ENCODE measurements at places on chromosomes 12 and 14.

DNA sequence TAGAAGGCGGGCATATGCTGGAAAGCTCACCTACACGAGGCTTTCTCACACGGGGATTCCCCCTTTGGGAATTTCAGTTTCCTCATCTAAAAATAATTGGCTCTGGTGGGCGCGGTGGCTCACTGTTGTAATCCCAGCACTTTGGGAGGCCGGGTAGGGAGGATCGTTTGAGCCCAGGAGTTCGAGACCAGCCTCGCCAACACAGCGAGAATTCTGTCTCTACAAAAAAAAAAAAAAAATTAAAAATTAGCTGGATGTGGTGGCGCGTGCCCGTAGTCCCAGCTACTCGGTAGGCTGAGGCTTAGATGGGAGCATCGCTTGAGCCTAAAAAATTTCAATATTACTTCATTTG, 400 bp upstream of the NDUFA12 start:
- DNase-seq = no peak

DNA sequence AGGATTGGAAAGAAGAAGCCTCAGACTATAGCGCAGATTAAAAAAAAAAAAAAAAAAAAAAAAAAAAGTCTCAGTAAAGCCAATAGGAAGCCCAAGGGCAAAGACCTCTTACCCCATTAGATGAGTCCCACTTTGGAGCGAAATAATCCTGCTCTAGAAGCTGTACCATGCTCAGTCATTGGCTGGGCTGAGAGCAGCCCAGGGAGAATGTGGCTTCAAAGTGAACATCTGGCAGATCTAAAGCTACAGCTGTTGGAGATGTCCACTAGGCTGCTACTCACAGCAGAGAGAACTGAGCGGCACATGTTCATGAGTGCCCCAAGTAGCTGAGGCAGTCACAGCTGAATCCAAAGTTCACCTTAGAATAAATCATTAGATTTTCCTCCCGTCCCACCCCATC, 560.9 kb downstream of the MED13L start:
- DNase-seq = no peak

GRCh38 chr12:126447346-126447745, 1382.1 kb downstream of the AACS start:
- DNase-seq = no peak

DNA sequence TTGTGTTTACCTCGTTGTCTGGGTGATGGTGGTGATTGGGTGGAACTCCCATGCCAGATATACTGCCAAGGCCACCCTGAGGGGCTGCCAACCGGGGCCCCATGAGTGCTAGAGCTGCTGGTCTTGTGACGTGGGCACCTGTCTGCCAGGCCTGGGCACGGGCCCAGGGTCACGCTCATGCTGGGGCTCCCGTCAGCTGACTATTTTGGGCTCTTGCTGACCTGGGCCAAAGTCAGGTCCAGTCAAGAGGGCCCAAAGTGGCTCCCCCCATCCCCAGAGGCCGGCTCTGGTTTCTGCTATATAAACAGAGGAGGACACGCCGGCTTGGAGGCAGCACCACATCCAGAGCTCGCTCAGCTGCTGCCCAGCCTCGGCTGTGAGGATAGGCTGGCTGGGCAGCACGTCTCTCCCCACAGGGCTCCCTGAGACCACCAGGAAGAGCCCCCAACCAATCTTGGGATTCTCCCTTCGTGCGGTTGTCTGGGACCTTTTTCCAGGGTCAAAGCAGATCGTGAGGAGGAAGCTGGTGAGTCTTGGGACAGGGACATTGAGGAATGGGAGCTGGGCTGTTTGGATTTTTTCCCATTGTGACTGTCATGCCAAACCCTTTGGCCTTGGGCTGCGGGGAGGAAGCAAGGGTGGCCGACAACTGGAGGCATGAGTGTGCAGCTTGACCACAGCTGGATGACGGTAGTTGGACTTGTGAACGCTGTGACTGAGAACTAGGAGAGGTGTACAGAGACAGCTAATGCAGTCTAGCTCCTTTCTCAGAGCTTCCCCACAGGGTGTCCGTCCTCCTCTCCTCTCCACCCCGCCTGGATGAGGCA, 7.6 kb upstream of the NR4A1 start:
- DNase-seq = no peak

DNA sequence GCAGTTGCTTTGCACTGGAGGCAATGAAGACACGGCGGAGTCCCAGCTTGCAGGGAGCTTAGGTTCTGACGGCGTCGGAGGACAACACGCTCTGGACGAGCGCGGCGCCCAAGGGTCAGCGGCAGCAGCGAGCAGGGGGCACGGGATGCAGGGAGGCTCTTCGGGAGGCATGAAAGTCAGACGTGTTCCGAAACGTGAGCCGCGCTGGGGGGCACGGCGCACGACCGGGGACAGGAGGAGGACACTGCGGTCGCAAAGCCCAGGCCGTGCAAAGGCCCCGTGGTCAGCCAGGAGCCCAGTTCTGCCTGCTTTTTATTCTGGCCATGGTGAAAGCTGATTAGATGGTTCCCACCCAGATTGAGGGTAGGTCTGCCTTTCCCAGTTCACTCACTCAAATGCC, 294.6 kb downstream of the SNAPC1 start:
- no peak for DNase-seq

DNA sequence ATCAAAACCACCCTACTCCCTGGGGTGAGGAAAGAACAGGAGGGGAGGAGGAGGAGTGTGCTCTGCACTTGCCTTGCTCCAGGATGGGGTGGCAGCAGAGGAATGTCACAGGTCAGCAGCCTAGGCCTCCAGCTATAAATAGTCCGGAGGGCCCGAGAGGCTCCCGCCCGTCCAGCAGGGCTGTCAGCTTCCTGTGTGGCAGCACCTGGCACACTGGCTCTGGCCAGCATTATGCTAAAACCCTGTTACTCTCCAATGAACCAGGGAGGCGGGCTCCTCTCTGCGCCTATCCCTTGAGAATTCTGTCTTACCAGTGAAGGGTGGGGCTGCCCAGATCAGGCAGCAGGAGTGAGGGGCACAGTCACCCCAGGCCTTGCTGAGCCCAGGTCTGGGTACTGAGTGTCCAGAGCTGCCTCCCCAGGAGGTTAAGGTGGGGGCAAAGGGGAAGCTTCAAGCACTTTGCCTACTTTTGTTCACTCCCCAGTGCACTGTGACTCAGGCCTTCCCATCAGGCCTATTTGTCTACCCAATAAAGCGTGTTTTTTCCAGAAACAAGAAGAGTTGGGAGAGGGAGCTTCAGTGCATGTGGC, 1.2 kb upstream of the COX14 start:
- no peak for DNase-seq

DNA sequence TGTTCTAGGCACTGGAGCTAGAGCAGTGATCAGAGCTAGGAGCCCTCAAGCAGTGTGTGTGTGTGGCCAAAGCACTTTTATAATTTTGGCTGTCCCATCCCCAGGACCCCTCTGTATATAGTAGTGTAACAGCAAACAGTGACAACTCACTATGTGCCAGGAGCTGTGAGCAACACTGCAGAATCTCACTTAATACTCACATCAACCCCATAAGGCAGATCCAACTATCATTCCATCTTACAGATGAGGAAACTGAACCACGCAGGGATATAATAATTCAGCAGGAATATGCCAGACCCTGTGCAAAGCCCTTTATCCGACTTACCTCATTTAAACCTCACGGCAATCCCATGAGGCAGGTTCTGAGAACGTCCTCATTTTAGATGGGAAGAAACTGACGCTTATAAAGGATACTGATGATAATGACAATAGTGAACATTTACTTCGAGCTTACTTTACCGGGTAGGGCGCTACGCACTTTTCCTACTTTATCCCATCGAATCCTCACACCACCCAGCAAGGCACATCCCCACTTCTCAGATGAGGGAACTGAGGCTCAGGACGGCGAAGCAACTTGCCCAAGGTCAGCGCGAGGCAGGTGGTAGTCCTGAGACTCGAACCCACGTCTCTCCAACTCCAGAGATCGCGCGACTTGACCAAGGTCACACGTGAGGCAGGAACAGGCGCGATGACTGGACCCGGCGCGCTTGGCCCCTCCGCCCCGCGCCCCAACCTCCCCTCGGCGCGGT, 687 bp downstream of the RAB35 start:
- no peak for DNase-seq

DNA sequence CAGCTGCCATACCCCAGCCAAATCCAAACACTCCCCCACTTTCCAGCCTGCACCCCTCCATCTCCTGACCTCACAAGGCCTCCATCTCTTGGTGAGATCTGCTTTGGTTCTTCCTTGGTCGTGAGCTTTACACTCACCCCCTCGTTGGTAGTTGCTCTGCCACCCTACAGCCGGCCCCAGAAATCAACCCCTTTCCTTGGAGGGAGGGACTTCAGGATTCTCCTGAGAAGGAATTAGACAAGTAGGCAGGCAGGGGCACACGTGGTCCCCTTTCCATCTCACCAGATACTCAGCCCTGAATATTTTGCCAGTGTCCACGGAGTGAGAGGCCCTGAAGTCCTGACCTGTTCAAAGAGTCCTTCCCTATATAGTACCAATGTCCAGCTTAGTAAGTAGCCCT, 120.0 kb upstream of the PWP1 start:
- DNase-seq = no peak

DNA sequence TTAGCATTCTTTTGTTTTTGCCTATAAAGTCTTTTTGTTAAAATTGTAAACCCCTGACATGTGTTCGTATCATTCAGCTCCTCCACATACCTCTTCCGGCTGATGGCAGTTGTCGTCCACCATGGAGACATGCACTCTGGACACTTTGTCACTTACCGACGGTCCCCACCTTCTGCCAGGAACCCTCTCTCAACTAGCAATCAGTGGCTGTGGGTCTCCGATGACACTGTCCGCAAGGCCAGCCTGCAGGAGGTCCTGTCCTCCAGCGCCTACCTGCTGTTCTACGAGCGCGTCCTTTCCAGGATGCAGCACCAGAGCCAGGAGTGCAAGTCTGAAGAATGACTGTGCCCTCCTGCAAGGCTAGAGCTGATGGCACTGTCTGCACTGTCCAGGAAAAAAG, 7.7 kb downstream of the ALKBH2 start:
- DNase-seq = no peak

GRCh38 chr12:52259657-52260243, 14.7 kb upstream of the KRT86 start:
- DNase-seq = no peak

DNA sequence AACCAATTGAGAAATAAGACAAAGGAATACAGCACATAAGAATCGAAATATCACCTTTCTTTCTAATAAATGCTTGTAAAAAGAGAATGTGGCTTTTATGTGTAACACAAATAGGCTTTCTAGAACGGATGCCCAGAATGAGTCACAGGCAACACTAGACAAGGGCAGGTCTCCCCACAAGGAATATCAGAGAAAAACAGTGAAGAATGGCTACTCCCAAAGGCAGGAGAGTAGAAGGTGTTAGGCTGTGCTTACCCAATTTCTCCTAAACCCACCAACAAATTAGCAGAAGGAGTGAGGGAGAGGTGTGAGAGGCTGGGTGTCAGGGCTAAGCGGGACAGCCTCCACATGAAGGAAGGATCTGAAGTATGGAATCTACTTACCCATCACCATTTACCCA, 55.2 kb downstream of the GALNT4 start:
- DNase-seq = no peak

- no peak for DNase-seq
Observed at GRCh38 chr12:57732726-57733593, 5.6 kb downstream of the AGAP2 start.
